ENCODE measurements at places on chromosomes 1 and 21.
A peak's percentile ranks its signal among the peaks of the same experiment; 100 is the strongest.

- no peak for DNase-seq
Observed at GRCh38 chr1:39788426-39788757, 273 bp downstream of the BMP8B start.

- DNase-seq: no peak
Observed at GRCh38 chr1:42037161-42037560, 116.0 kb upstream of the GUCA2B start.

DNA sequence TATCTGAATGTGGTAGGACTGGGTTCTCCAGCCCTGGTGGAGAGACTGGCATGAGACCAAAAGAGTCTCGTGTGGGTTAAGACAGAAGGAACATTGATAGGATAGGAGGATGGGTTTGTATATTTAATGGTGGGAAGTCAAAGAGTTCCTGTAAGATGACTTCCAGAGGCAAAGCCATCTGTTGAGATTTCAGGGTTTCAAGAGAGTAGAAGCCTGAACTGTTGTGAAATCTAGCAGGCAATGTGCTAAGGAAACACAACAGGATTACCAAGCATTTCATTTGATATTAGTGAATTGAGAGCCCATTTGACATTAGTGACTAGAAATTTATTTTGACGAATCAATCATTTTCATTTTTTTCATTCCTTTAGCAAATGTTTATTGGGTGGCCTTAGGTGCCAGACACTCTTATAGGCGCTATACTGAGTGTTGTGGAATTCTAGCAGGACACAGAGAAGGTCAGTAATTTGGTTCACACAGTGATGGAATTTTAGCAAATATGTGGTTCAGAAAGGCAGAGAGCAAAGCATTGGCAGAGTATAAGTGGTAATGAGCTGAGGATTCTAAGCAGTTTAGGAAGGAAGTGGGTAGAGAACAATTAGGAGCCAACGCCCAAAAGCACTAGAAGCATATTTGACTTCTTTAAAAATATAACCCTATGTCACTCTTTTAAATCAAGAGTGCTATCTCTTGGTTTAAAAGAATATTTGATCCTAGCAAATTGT is 149.3 kb downstream of the AK5 start:
- no peak for DNase-seq

DNA sequence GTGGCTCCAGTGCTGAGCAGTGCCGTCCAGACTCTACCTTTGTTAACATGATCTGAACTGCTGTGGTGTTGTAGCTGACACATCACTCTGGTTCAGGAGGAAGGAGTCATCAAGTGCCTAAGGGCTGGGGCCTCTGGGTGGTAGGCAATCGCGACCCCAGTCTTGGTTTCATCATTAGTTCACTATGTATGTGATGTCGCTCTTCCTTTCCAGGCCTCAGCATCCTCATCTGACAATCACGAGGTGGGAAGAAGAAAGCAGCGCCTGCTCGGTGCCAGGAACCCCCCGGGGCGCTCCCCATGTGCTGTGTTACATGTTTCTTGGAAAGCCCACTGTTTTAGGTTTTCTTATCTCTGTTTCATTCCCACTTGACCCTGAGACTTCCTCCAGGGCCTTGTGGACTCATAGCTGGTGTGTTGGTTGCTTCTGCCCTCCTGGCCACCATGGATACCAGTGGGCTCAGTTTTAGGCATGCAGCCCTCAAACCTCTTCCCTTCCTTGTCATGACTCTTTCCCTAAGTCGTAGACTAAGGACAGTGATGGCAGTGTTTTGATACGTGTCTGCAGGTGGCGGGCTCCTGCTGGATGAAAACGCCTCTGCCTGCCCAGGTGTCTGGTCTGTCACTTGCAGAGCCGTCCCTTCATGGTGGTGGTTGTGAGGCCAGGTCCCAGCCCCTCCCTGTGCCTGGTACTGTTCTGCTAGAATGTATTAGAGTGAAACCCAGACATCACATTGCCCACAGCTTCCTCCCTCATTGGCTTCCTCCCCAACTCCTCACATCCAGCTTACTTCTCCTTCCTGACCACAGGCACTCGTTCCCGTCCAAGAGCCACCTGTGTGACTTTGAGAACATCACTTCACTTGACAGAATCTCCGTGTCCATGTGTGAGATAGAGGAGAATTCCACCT is 17.2 kb upstream of the FOXO6 start:
- DNase-seq: no peak

DNA sequence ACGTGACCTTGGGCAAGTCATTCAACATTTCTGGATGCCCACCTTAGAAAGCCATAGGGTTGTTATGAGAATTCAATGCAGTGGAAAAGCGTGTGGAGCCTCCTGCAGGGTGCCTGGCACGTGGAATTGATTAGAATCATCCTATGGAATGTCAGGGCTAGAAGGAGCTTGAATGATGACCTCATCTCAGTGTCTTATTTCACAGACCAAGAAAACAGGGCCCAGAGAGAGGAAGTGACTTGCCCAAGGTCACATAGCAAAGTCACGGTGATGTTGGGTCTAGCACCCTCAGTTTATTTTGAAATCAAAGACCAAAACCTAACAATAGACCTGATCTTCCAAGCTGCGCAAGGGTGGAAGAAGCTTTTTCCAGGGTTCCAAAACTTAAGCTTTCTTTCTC is 6.0 kb downstream of the TRABD2B start:
- no peak for DNase-seq

DNA sequence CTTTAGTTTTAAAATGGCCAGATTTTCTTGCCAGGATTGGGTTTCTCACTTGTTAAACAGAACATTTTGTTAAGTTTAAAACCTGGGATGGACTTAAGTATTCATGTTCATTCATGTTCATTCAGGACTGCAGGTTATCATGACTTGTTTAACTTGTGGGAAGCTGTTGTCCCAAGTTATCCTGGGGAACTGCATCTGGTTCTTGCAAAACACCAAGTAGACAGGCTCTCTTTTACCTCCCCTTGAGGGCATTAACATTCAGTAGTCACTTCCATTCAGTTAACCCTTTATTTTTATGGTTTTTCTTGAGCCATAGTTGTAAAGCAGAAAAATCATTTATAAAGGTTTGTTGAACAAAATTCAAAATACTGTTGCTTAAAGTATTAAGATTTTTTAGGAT is 8.1 kb downstream of the SOD1 start:
- no peak for DNase-seq

GRCh38 chr1:21906173-21907078 is 30.7 kb downstream of the HSPG2 start:
- DNase-seq: peak; percentile 80

GRCh38 chr1:221743416-221744208 is 1.7 kb upstream of the DUSP10 start:
- DNase-seq: no peak

GRCh38 chr1:38273196-38273804 is 226.7 kb upstream of the POU3F1 start:
- no peak for DNase-seq

DNA sequence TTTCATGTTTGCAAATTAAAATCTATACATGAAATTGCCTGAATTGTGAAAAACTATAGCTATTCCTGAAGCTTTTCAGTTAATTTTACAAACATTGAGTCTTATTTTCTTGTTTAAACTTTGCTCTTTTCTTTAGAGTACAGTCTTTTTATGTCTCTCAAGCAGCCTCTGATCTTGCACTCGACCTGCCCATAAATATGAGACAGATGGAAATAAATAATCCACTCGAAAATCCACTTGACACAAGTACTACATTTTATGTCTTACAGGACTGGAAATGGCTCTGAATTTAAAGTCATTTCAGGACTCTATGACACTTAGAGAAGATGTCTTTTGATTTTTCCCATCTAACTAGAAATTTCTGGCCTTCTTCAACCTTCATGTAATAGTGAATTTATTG is 283.8 kb downstream of the USP25 start:
- DNase-seq: no peak

GRCh38 chr1:44860891-44861425 is 17.9 kb upstream of the PTCH2 start:
- no peak for DNase-seq

GRCh38 chr1:225877580-225877979 is 4.6 kb downstream of the TMEM63A start:
- DNase-seq: peak; percentile 48

DNA sequence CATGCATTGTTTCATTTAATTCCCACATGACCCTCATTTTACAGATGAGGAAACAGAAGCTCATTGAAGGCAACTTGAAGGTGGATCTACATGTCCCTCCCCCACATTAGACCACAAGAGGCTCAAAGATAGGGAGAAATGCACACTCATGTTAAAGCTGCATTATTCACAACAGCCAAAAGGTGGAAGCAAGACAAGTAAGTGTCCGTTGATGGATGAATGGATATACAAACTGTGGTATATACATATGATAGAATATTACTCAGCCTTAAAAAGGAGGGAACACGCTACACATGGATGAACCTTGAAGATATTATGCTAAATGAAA is 149.7 kb upstream of the JUN start:
- no peak for DNase-seq

- DNase-seq: no peak
Observed at GRCh38 chr1:47795102-47795501, 202.1 kb downstream of the TRABD2B start.

GRCh38 chr1:28737307-28738132 is 780 bp downstream of the YTHDF2 start:
- DNase-seq: peak; percentile 36

DNA sequence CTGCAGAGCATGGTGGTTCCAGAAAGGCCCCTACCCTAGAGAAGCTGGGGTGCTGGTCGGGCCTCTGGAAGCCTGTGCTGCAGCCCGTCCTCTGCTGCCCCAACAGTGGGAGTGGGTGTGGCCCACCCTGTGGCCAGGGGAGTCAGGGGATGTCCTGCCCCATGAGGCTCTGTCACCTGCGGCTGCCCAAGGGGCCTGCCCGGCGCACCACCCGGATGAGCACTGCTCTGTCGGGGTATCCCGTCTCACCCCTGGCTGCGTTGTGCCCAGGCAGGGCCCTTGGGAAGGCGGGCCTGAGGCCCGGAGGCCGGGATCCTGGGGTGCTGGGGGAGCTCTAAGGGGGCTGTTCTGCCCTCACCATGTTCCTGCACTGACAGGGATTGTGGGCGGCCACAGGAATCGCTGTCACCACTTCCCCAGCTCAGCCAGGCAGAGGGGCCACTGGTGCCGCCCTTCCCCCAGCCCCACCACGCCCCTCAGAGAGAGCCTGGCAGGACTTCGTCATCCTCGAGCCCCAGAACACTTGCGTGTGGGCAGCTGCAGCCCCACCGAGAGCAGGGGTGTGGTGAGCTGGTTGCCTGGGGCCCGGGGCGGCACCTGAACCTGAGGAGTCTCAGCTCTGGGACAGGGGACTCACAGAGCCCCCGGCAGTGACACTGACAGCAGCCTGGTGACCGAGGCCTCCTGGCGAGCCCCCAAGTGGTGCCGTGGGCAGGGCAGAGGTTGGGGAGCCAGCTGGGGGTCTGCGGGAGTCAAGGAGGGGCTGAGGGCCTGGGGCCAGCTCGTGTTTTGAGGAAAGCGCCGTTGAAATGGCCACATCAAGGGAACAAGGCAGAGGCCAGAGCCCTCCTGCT is 20.2 kb downstream of the PANK4 start:
- DNase-seq: no peak

- DNase-seq: no peak
Observed at GRCh38 chr21:15935530-15935929, 205.7 kb downstream of the USP25 start.

- DNase-seq: no peak
Observed at GRCh38 chr1:171142416-171143385, 42.4 kb upstream of the FMO2 start.

DNA sequence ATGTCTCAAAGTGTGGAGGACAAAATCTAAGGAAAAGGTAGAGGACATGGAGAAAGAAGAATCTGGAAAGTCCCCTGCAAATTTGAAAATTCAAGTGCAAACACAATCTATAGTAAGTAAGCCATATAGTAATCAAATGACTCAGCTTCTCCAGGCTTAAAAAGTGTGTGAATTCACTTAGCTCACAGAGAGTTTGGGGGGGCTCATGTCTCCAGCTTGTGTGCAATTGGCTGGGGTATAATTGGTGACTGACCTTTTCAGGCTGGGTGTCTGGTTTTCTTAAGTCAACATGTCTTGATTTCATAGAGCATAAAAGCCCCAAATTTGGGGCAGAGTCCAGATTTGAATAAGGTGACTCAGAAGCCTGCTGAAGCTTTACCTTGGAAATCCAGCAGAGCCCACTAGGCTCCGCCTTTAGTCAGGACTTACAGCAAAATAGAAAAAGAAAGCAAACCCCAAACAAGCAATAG is 8.6 kb downstream of the CLDN14 start:
- DNase-seq: no peak

GRCh38 chr1:175067362-175068106 is at the start of gene TNN:
Gene TNN (plus strand): TSS chr1:175067833. CDS start chr1:175077419, 9,586 bp downstream.
- no peak for DNase-seq

DNA sequence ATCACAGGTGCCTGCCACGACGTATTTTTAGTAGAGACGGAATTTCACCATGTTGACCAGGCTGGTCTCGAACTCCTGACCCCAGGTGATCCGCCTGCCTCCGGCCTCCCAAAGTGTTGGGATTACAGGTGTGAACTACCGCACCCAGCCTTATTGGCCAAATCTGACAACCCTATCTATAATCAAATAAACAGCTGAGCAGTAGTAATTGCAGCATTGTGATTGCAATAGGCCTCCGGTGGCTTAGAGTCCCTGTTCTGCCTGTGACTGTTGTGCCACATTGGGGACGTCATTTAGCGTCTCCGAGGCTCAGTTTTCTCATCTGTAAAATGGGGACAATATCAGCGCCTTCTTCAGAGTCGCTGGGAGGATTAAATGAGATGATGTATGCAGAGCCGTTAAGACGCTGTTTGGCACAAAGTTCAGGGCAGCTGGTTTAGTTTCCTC is 569 bp upstream of the CAPN2 start:
- no peak for DNase-seq

DNA sequence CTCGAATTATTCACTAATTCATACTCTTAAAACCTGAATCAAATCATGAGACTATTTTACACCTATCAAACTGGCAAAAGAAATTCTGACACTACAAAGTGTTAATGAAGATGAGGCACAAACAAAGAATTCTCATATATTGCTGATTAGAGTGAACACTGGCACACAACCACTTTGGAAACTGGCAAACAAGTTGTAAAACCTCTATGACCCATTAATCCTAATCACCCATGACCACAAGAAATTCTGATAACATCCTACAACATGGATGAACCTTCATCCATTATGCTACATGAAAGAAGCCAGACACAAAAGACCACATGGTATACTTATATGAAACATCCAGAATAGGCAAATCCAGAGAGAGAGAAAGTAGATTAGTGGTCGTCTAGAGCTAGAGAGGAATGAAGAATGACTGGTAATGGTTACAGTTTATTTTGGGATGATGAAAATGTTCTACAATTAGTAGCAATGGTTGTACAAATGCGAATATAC is 8.5 kb downstream of the GPBP1L1 start:
- DNase-seq: no peak

DNA sequence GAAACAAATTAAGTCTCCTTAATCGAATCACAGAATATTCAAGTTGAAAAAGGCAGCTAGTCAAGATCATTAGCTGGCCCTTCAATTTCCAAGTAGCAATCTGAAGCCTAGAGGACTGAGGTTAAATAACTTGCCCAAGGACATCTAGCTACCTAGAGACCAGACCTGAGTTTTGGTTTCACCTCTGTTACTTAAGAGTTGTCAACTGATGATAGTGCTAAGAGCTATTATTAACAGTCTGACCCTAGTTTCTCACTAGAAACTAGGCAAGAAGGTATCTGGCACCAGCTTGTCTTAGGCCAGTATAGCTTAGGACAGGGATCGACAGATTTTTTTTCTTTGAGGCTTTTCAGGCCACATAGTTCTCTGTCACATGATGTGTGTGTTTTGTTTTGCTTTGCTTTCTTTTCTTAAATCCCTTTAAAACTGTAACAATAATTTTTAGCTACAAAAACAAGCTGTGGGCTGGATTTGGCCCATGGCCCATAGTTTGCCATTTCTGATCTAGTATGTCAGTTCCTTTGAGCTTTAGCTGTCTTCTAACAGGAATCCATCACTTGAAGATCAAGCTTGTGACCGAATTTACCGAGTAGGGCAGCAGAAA is 23.2 kb downstream of the TRIM45 start:
- no peak for DNase-seq

Measured in hematopoietic multipotent progenitor cell treated with erythropoietin and hydrocortisone succinate and interleukin-3 and kit ligand, for 15 days (in vitro differentiated cells).